ENCODE measurements at places on chromosomes 7 and 10.

DNA sequence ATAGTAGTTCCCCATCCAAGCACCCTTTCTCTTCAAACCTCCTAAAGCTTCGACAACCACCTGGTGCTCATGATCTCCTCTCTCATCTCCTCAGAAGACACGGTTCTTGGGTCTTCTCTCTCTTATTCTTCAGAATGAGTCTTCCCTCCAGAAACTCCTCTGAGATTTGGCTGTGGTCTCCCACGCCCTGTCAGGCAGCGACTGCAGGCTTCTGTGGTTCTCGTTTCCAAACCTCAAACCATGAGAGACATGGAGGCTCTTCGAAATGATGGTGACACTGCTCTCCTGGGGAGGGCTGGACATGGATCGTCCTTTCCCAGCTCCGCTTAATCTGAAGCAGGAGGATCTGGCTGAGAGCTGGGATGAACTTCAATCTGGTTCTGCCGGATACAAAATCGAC, 78.6 kb upstream of the PITRM1 start:
- no peak for DNase-seq

GRCh38 chr7:95840953-95841950, 68.9 kb downstream of the DYNC1I1 start:
- DNase-seq: no peak

GRCh38 chr7:17706734-17707133, 233.6 kb downstream of the SNX13 start:
- no peak for DNase-seq

GRCh38 chr7:151113344-151114150, 27.3 kb downstream of the AGAP3 start:
- DNase-seq: no peak

DNA sequence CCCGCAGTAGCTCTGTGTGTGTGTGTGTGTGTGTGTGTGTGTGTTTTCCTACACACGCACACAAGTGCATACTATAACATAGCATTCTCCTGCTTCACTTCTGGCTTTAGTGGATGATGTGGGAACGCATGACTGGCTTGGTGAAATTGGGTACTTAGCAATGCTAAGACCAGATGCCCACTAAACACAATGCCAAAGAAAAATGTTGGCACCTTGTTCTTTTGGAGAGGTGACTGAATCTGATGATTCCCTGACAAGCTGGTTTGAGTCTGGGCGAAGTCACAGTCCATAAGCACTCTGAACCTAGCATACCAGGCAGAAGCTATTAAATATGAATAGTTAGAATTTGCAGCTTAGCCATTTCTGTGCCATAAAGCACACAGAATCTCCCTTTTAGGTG, 68.0 kb upstream of the CDCA7L start:
- no peak for DNase-seq

- DNase-seq: no peak
These were observed 604.5 kb upstream of the STEAP1 start for GRCh38 chr7:89549768-89550167.

- no peak for DNase-seq
These were observed 41.5 kb downstream of the DOCK1 start for GRCh38 chr10:126946746-126947145.

DNA sequence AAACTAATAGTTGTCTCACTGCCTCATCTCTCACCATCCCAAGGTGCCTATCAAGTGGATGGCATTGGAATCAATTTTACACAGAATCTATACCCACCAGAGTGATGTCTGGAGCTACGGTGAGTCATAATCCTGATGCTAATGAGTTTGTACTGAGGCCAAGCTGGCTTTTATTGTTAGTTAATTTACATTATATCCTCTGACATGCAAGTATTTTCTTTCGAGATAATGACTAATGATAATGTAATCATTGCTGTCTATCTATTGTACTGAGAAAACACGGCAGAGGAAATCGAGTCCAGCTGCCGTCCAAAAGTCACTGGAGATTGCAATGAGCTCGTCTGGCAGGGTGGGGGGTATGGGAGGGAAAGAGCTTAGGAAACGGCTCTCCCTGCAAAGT, 172.4 kb upstream of the LANCL2 start:
- no peak for DNase-seq

- DNase-seq: no peak
These were observed 43.4 kb downstream of the SHTN1 start for GRCh38 chr10:116961406-116962251.

- no peak for DNase-seq
These were observed 42.6 kb downstream of the HOXA1 start for GRCh38 chr7:27053153-27053552.

DNA sequence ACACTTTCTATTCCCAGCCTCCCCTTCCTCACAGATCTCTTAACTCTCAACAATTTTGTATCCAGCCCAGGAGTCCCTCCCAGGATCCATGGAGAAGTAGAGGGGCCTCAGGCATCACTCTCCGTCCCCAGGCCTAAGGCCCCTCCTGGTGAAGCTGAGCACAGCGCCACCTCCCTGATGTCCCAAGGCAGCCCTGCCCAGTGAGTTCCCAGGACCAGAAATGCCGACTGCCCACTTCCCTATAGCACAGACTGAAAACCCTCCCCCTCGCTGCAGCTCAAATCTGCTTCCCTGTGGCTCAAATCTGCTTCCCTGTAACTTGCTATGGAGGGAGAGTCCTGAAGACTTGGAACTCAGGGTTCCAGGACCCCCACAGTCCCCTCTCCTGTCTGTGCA, 35.6 kb downstream of the YKT6 start:
- no peak for DNase-seq

DNA sequence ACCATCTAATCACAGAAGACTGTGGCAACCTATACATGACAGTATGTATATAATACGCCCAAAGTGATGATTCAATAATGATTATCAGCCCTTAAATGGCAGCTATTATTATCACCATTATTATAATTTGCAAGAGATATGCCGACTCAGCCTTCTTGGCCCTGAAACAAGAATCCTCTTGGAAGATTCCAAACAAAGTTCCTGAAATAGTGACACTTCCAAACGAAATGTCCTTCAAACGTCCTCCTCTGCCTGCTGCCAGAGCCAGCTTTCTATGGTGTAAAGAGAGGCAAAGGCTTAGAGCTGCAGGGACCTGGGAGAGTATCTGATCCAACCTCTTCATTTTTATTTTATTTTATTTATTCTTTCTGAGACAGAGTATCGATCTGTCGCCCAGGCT, 36.0 kb downstream of the NRAP start:
- no peak for DNase-seq

- no peak for DNase-seq
These were observed 44.3 kb upstream of the CABCOCO1 start for GRCh38 chr10:61618388-61618961.

- DNase-seq: no peak
These were observed 6.3 kb downstream of the LIPF start for GRCh38 chr10:88670497-88670896.

GRCh38 chr7:157471259-157472125, 134.7 kb downstream of the DNAJB6 start:
- DNase-seq: no peak

DNA sequence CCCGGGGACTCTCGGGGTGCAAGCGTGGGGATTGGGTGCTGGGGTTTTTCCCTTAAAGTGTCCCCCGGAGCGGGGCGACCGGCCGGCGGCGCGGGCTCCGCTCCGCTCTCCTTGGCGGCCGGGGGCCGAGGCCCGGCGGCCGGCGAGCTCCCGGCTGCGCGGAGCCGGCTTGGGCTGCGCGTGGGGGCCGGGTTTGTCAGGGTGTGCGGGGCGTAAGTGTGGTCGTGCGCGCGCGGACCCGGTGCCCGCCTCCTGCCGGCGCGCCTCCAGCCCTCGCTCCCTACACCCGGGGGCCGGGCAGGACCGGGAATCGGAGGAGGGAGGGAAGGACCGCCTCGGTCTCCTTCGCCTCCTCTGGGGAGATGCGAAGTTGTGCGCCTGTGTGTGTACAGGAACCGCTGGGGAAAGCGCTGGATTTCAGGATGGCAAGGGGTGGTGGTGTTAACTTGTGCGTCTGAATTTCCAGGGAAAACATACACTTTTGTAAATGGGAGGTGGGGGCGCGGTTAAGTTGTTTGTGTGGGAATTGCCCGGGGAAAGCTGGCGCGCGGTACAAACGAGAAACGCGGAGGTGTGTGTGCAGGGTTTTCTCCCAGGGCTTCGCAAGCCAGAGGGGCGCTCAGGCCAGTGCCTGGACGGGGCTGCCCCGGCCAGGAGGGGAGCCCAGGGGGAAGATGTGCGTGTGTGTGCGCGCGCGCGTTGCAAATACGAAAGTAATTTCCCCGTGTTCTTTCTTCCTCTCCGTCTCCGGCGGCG, 737 bp downstream of the ZMIZ1 start:
- no peak for DNase-seq

- no peak for DNase-seq
These were observed 5.9 kb downstream of the STAM start for GRCh38 chr10:17649836-17650235.

- no peak for DNase-seq
These were observed 60.4 kb upstream of the INSIG1 start for GRCh38 chr7:155237297-155237696.

DNA sequence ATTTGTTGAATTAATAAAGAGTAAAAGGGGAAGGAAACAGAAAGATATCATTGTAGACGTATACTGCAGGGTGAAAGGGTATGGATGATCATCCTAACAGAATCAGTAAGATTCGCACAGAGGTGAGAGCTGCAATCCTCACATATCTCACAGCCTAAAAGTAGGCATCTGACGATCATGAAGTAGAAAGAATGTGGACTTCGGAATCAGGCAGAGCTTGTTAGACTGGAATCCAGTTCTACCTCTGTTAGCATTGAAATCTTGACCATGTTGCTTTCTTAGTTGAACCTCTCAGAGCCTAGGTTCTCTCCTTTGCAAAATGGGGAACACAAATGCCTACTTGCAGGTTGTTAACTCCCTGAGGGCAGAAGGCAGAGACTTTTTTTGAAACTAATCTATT, 320.0 kb upstream of the C7orf33 start:
- no peak for DNase-seq

GRCh38 chr7:129553899-129554461, 51.6 kb downstream of the SMKR1 start:
- no peak for DNase-seq

GRCh38 chr10:114478281-114478680, 74.0 kb upstream of the AFAP1L2 start:
- no peak for DNase-seq

GRCh38 chr10:26770069-26770468, 72.6 kb downstream of the PDSS1 start:
- no peak for DNase-seq

DNA sequence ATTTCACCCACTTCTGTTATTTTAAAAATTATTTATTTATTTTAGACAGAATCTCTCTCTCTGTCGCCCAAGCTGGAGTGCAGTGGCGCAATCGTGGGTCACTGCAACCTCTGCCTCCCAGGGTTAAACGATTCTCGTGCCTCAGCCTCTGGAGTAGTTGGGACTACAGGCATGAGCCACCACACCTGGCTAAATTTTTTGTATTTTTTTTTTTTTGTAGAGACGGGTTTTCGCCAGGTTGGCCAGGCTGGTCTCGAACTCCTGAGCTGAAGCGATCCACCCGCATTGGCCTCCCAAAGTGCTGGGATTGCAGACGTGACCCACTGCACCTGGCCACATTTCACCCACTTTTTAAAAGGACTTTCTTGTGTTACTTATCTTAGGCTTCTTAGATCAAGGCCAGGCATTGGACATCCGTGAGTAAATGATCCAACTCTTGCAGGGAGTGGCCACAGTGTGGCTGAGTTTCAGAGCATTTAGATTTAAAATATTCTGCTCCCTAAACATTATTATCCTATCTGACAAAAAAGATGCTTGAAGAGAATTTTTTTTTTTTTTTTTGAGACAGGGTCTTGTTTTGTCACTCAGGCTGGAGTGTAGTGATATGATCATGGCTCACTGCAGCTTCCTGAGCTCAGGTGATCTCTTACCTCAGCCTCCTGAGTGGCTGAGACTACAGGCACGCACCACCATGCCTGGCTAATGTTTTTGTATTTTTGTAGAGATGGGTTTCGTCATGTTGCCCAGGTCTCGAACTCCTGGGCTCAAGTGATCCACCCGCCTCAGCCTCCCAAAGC, 14.4 kb downstream of the SNX10 start:
- no peak for DNase-seq

DNA sequence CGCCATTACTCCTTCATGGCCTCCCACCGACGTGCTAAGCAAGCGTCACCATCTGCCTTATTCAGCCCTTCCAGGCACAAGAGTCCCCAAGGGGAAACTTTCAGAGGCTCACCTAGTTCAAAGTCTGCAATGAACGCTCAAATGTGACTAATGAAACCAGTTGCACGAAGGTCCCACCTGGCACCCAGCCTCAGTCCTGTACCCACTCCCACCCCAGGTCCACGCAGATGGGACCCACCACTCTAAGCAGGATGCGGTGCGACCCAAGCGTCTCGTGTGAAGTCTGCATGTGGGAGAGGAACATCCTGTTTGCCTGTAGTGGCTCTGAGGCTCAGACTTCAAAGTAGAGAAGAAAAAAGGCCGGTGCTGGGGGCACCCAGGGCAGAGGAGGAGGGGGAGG, 40.3 kb downstream of the RGS10 start:
- DNase-seq: peak; percentile 55

DNA sequence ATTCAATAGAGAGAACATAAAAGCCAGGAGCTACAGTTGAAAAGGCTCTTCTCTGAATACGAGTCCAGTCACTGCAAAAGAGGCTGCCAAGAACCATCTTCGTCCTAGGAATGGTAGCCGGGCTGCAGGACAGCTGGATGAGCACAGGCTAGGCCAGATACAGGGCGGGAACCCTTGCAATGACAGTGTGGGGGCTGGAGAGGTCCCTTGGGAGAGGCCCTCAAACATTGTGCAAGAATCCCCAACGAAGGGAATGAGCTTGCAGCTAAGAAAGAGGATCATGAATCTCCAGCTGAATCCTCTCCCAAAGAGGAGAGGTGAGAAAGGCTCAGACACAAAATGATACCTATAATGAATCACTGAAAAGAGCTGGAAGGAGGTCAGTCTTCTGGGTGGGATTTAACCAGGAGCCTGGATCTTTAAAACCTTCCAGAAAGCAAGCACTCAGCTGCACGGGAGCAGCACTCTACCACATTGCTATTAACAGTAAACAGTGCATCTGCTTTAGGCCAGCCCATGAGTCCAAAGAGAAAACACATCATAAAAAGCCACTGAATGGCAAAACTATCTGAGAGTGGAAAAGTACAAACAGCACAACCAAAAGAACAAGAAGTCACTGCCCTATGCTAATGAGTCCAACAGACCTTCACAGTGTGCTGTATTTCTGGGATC, 287.9 kb downstream of the TNS3 start:
- DNase-seq: no peak

GRCh38 chr7:30178748-30179436, 44.1 kb downstream of the MTURN start:
- no peak for DNase-seq

- no peak for DNase-seq
These were observed 17.5 kb downstream of the INPP5A start for GRCh38 chr10:132554991-132555647.

DNA sequence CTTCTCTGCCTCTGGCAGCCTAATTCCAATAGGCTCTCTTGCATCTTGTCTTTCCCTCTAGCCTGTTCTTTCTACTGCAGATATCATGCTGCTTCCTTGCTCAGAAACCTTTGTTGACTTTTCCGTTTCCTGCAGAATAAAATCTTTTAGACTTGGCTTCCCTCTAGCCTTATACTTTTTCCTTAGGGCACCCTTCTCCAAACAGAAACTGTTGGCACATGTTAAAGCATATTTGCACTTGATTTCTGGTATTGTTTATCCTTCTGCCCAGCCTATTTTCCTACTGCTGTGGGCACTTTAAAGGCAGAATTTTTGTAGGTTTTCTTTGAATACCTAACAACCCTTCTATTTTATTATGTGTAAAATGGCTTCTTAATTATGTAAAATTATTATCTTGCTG, 4.6 kb downstream of the GNAI1 start:
- DNase-seq: no peak

GRCh38 chr7:52233248-52233647, 802.2 kb upstream of the POM121L12 start:
- no peak for DNase-seq

- DNase-seq: no peak
These were observed 72.9 kb upstream of the ARMC3 start for GRCh38 chr10:22854935-22855421.

All from activated CD4-positive, CD25-positive, alpha-beta regulatory T cell treated with anti-CD3 and anti-CD28 coated beads, Interleukin-2, amount 50 U/mL, for 16 hours (primary cell).